ENCODE measurements at places on chromosomes 12 and 14.

- DNase-seq = peak; percentile 7
These were observed 235.4 kb downstream of the SEC23A start for GRCh38 chr14:38867561-38868150.

- no peak for DNase-seq
These were observed 4.1 kb upstream of the SERPINA1 start for GRCh38 chr14:94392510-94392935.

- no peak for DNase-seq
These were observed 834.7 kb downstream of the DIO2 start for GRCh38 chr14:79376557-79376956.

GRCh38 chr14:100281286-100282082 is 24.8 kb downstream of the SLC25A29 start:
- no peak for DNase-seq

GRCh38 chr12:118741194-118741593 is 240.1 kb upstream of the SRRM4 start:
- no peak for DNase-seq

DNA sequence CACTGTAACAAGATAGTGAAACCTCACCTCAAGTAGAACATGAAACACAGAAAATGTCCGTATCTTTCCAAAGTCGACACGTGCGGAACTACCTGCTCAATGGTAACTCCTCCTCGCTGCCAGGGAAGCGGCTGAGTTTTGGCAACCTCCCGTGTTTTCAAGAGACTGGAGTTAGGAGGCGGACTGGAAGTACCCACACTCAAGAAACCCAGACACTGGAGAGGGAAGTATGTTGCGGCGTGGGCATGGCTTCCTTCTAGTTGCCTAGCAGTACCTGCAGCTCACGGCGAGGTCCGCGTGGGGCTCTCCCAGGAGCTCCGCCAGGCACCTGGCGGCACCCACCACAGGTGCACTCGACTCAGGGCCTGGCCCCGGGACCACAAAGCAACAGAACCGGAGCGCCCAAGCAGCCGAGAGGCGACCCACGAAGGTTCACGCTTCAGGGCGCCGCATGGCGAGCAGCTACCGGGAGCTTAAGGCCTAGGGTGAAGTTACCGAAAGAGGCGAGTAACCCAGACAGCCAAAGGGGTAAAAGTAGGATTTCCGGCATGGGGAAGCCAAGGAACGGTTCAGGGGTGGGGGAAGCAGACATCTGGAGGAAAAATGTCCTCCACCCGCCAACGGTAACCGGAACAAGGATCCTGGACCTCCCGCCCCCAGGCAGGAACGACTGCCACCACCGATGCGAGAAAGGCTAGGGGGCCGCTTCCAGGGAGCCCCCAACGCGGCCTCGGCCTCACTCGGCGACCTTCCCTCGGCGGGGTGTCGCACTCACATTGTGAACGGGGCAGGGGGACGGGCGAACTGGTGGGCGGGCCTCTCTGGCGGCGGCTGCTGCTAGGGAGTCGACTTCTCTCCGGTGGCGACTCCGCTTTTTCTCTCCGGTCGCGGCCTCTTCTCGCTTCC is 608 bp downstream of the PTGES3 start:
- peak; percentile 37 for DNase-seq

- no peak for DNase-seq
These were observed 176.3 kb downstream of the ESR2 start for GRCh38 chr14:64117671-64118402.

- no peak for DNase-seq
These were observed 31.2 kb upstream of the VPS33A start for GRCh38 chr12:122297494-122297893.

- no peak for DNase-seq
These were observed 198.6 kb downstream of the ESR2 start for GRCh38 chr14:64095620-64096019.

DNA sequence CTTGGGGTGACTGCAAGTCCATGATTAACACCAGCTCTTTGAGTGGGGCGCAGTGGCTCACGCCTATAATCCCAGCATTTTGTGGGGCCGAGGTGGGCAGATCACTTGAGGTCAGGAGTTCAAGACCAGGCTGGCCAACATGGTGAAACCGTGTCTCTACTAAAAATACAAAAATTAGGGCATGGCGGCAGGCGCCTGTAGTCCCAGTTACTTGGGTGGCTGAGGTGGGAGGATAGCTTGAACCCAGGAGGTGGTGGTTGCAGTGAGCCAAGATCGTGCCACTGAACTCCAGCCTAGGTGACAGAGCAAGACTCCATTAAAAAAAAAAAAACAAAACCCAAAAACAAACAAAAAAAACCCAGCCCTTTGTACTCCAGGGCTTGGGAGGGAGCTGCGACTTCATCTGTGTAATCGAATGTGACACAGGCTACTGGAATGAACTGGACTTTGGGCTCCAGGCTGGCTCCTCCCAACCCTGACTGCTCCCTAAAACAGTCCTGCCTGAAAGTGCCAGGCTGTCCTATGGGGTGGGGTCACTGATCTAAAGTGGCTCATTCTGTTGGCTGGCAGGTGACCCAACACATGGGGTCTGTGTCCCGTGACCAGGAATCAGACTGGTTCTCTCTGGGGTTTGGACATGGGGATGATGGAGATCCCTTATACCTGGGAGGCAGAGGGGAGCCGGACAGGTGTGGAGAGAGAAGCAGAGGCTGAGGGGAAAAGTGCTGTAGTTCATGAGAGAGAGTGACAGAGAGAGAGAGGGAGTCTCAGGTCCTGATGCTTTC is 9.3 kb upstream of the C12orf43 start:
- DNase-seq = no peak

DNA sequence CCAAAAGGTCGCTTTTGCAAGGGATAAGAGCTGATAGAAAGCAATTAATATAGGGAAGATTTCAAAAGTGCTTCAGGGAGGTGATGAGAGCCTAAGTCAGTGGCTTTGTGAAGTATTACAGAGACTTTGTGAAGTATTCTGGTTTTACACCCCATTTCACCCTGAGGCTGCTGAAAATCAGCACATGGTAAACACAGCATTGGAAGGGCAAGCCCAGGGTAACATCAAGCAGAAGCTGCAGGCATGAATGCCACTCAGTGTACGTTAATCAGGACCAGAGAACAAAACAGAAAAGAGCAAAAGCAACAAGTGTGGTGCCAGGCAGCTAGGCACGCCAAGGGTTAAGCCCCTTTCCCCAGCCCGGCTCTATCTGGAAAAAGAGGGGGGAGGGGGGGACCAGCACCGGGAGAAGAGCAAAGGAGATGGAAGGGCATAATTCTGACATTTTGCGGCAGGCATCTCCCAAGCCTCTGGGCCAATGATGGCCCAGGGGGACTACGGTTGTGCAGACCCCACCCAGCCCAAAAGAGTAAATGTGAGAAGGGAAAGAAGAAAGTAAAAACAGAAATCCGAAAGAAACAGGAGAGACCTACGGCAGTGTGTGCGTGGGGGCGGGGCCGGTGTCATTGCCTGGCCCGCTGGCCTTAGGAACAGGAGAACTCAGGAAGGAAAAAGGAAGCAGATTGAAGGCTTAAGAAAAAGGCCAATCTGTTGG is 58.9 kb downstream of the DHRS2 start:
- DNase-seq = no peak

DNA sequence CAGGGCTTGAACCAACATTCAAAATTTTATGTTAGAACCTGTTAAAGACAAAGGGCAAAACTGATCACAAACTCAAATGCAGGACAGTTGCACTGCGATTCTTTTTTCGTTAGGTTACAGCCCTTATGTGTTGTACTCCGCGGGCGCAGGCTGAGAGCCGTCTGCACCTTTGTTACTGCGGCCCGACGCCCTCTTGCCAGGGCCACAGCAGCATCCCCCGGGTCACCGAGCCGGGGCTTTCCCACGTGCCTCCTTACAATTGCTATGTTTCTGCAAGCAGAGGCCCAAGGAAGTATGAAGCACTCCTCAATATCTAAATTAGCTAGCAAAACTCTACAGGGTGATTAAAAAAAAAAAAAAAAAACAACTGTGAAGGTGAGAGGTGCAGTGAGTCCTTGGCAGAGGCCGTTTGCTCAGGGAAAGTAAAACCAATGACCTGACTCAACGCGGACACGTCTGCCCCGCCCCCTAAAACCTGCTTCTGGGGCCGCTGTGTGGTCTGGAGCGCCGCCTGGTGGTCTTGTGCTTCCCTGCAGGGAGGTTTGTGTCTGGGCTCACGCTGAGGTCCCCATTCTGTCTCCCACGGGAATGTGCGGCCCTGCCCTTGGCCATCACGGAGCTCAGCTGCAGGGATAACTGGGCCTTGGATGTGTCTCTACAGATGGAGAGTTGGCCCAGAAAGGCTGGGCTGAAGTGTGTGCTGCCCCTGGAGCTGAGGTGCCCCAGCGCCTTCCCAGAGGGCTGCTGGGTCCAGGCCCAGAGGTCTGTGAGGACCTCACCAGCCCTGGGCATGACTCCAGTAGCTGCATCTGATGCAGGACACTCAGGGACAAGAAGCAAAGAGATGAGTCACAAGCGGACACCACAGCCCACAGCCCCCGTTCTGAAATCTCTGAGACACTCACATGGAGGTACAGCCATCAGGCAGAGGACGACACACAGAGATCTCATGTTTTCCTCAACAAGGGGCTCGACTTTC is 418.5 kb downstream of the TMEM121 start:
- DNase-seq = peak; percentile 83

GRCh38 chr12:30110958-30111586 is 327.3 kb upstream of the TMTC1 start:
- no peak for DNase-seq

GRCh38 chr12:15691388-15691787 is 97.8 kb downstream of the EPS8 start:
- no peak for DNase-seq

DNA sequence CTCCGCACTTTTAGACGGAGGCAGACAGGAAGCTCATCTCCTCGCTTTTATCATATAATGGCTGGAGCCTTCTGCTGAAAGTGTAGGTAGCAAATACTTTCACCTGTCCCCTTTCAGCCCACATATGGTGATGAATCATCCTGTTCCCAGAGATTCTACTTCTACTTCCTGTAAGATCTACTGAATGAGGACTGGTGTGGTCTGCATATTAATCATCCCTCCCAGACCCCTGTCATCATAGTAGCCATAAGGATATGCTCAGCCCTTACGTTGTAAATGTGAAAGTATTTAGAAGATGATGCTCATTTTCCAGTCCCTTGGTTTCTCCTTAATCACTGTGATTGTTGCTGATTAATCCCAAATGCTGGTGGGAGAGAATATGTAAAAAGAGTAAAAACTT is 268.2 kb upstream of the GRIP1 start:
- no peak for DNase-seq

GRCh38 chr14:75961662-75962061 is 20.1 kb downstream of the TGFB3 start:
- DNase-seq = no peak

DNA sequence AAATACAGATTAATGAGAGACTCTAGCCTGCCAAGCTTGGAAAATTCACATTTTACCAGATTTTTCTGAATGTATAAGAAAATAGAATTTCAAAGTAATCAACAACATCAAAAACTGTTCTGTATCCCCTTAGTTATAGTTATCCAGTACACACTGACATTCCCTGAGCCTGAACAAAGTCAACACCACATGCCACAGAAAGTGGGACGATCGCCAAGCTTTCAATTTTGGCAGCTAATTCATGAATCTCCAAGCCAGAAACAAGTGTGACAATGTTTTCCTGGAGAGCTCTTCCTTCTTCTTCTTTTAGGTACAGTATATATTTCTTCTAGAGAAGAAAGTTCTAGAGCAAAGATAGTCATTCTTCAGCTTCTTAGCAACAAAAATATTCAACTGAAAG is 290.2 kb downstream of the PRKD1 start:
- DNase-seq = no peak

DNA sequence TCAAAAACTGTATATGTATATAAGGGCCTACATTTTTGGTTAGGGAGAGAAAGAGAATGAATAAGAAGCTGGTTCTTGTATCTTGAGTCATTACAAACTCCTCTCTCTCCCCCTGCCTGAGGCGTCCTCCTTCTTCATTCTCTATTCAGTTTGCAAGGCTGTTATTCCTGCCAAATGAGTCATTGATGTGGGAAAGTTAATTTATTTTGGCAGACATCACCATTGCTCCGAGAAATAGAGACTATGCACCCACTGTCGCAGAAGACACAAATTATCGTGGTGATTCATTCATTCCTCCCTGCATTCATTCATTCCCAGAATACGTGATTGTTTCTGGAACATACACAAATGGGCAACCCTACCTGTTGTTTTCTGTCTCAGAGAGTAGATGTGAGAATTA is 112.5 kb upstream of the MED13L start:
- no peak for DNase-seq

DNA sequence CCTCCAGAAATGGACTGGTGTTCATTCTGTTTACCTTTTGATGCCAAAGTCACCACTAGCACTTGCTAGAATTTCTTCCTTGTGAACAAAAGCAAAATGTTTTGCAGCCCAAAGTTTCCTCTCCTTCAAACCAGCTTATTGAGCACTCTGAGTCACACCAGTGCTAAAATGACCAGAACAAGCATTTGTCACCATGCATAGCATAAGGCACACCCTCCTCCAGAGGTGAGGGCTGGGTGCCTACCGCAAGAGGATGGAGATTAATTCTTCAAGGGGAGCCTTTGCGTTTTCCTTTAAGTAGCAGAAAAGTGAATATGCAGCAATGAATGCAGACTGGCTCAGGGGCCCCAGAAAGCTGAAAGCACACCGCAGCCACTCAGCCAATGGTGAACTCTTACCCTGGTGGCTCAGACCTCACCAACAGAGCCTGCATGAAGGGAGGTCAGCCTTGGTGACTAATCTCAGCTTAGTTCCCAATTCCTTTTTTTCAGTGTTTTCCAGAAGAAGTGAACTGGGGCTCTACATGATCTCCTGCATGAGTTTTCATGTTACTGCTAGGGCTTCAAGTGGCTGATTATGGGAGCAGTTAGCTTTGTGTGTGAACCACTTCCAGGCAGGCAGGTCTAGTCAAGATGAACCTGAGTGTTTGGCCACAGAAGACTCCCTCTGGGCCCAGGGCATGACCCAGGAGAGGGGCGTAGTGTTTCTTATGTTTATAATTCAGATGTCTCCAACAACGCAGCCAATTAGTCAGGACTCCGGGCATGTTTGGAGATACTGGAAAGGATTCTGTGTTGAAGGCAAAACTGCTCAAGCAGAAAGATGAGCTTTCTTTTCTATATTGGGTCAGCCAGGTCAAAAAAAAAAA is 96.3 kb downstream of the PAX9 start:
- DNase-seq = no peak

DNA sequence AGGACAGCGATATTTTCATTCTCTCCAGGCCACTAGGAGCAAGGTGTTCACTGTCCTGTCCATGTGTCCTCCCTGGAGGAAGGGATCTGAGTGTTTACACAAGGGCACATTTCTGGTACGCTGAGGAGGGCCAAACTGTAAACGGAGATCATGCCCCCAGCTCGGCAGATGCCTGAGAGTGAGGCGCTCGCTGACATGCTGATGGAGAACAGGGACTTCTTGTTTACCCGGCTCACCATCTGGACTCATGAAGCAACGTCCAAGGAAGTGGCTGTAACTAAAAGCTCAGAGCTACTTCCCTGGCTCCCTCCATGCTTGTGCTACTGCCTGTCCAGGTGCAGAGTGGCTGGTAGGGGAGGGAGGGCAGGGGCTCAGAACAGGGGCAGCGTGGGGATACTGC is 43.4 kb upstream of the KCNA1 start:
- no peak for DNase-seq

GRCh38 chr12:110281549-110282299 is 677 bp downstream of the ATP2A2 start:
- peak; percentile 24 for DNase-seq
